Stimulated activated CD8-positive, alpha-beta memory T cell treated with anti-CD3 and anti-CD28 coated beads, Interleukin-7, amount 100 ng/mL, for 1 hour (primary cell): ENCODE measurements at places on chromosomes 12 and 14.

DNA sequence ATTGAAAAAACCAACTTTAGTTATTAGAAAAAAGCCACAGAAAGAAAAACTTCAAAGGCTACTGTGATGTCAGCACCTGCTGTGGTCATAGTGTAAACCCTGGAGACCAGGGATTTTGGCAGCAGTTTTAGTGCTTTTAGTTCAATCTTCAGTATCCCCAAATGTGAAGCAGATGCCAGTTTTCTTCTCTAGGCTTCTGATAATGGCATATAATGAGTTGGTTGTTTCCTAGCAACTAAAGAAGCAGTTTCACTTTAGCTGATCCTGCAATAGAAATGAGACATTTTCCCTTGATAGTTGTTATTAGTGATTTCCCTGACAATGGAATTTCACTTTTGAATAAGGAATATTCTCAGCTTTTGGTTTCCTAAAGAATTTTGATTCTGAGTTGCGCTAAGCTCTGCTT lies 131.2 kb downstream of the NUBPL start:
- no peak for DNase-seq

GRCh38 chr14:81682701-81683100 lies 149.0 kb upstream of the SEL1L start:
- DNase-seq: no peak

DNA sequence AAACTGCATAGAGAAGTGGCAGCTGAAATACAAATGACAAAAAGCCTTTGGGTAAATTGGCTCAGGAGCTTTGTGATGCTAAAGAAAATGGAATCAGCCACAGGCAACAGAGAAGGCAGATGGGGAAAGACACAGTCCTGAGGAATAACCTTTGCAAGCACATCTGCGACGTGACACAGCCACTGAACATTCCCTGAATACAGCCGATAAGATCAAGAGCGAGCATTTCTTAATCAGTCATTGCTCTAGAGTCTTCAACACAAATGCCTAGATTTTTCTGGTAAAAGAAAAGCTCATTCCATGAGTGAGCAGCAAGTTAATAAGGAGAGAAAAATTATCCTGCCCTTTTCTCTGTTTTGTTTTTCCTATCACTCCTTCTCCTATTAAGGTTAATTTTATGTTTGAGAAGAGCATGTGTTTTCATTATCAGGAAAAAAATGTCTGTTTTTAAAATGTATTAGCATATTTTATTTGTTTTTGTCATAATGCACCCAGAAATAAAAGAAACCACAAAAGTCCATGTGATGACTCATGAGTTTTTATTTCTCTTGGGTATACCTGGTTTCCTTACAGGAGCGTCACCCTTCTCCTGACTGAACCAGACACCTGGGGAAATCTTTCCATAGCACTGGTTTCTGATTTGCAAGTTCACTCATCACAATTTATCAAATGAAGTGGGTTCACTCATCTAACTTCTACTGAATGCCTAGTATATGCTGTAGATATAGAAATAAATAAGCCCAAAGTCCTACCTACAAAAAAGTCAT lies 45.4 kb upstream of the PCED1B start:
- DNase-seq: no peak

DNA sequence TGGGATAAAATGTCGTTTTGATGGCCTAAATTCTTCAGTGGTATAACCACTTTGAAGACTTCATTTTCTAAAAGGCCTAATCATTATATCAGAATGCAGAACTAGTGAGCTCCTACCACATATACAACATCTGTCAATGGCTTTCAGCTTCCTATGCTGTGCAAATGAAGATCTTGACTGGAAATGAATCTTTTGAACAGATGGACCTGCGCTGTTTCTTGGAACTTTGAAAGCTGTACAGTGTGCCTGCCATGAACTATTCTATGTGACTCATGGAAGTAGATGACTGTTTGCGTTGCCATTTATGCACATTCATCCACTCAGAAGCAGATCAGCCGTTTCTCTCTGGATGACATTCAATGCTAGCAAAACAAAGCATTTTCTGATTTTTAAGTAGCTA lies 542.2 kb upstream of the USP15 start:
- DNase-seq: no peak

DNA sequence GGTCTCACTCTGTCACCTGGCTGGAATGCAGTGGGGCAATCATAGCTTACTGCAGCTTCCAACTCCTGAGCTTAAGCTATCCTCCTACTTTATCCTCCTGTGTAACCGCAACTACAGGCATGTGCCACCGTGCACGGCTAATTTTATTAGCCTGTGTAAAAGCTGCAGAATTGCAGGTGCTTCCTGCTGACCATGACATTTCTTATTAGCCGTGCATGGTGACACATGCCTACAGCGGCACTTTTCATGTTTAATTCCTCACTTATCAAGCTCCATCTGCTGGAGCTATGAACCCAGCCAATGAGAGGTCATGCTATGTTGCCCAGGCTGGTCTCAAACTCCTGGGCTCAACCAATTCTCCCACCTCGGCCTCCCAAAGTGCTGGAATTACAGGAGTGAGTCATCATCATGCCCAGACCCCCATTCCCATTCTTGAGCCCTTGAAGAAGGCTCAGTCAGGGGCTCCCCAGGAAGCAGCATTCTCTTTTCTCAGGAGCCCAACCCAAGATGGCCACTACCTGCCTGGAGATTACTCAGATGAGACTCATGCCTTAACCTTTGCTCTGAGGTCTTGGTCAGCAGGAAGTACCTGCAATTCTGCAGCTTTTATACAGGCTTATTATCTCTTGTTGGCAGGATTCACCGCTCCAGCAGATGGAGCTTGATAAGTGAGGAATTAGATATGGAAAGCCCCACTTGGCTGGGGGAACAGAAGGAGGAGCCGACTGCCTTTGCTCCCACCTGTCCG lies 503.2 kb downstream of the MED13L start:
- no peak for DNase-seq

GRCh38 chr14:75578786-75579337 lies 442 bp downstream of the FLVCR2 start:
- DNase-seq: no peak

GRCh38 chr14:81137316-81137715 lies 83.4 kb downstream of the GTF2A1 start:
- DNase-seq: no peak

GRCh38 chr12:52222692-52223091 lies 10.4 kb upstream of the KRT7 start:
- no peak for DNase-seq

DNA sequence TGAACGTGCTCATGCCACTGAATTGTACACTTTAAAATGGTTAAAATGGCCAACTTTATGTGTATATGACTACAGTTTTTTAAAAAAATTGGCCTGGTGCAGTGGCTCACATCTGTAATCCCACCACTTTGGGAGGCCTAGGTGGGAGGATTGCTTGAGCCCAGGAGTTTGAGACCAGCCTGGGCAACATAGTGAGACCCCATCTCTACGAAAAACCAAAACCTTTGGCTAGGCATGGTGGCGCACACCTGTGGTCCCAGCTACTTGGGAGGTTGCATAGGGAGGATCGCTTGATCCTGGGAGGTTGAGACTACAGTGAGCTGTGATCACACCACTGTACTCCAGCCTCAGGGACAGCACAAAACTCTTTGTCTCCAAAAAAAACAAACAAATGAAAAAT lies 5.3 kb downstream of the BRI3BP start:
- DNase-seq: no peak

- DNase-seq: no peak
Observed at GRCh38 chr14:29320286-29320685, 553.7 kb downstream of the FOXG1 start.

DNA sequence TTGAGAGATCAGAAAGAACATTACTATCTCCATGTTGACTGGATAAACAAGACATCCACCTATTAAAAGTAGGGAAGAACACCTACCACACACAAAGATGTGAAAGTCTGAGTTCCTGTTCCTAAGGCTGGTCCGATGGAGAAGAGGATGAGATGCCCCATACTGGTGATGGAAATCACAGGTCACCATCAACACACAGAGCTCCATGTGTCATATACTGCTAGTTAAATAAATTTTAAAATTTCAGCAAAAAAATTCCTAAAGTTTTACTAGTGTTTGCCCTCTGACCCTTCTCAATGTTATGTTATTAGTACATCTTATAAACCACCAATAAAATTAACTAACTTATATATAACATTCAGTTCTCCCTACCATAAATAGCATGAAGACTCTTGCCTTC lies 59.1 kb downstream of the KCNA5 start:
- DNase-seq: no peak

- DNase-seq: no peak
Observed at GRCh38 chr12:127726671-127727315, 540.2 kb upstream of the TMEM132C start.

DNA sequence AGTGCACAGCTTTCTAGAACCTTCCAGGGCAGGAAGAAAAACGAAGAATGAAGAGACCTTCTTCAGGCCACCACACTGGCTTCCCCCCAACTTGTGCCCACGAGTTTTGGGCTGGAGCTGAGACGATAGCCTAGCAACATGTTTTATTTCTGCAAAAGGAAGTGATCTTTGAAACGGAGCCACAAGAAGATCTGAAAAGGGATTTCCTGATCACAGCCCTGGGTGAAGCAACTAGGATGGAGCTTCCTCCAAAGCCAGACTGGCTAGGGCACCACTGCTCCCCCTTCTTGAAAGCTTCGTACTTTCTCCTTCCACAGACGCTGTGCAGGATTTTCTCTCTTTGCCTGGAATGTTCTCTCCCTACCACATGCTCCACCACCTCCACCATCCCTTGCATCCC lies 418.3 kb downstream of the MED13L start:
- no peak for DNase-seq

DNA sequence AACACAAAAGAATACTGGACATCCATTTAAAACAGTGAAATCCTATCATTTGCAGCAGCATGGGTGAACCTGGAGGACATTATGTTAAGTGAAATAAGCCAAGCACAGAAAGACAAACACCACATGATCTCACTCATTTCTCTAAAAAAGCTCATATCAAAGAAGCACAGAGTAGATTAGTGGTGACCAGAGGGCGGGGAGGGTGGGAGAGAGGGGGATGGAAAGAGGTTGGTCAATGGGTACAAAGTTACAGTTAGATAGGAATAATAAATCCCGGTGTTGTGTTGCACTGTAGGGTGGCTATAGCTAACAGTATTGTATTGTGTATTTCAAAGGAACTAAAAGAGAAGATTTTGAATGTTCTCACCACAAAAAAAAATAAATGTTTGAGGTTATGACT lies 52.4 kb downstream of the DUSP6 start:
- no peak for DNase-seq

- DNase-seq: no peak
Observed at GRCh38 chr12:111586986-111587385, 12.1 kb downstream of the ATXN2 start.

- no peak for DNase-seq
Observed at GRCh38 chr12:108090107-108090899, 38.8 kb upstream of the WSCD2 start.

- DNase-seq: no peak
Observed at GRCh38 chr12:95859947-95860850, 1.4 kb downstream of the SNRPF start.

DNA sequence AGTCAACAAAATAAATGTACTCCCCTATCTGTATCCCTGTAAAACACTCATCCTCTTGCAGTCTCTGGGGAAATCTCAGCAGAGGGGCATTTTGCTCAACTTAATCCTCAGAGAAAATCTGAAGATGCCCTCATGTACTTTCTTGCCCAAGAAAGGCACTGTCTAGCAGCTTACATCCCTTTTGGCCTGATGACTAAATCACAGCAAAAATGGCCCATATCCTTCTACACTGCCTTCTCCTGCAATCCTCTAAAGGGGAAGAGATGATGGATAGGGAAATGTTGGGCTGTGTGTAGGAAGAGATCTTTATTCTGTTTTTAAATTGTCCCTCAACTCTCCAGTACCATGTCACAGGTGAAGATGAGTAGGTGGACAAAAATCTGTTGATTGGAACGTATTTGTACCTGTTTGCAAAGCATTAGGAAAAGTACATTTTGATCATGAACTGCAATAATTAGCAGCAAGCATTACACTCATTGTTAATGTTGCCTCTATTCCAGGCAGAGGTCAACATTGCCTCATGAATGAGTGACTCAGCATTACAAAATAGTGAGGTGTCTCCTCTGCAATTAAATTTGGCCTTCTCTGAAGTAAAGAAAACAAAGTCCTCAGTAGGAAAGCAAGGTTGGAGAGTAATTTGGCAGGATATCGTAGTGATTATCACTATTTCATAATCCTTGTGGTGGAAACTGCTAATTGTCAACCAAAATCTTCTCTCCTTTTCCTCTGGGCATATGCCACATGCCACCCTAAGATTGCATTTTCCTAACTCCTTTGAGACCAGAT lies 172.4 kb upstream of the CAND1 start:
- DNase-seq: no peak

- no peak for DNase-seq
Observed at GRCh38 chr14:49553892-49554291, 32.3 kb downstream of the RPS29 start.

GRCh38 chr12:109740694-109741245 lies 27.1 kb downstream of the FAM222A start:
- DNase-seq: no peak

DNA sequence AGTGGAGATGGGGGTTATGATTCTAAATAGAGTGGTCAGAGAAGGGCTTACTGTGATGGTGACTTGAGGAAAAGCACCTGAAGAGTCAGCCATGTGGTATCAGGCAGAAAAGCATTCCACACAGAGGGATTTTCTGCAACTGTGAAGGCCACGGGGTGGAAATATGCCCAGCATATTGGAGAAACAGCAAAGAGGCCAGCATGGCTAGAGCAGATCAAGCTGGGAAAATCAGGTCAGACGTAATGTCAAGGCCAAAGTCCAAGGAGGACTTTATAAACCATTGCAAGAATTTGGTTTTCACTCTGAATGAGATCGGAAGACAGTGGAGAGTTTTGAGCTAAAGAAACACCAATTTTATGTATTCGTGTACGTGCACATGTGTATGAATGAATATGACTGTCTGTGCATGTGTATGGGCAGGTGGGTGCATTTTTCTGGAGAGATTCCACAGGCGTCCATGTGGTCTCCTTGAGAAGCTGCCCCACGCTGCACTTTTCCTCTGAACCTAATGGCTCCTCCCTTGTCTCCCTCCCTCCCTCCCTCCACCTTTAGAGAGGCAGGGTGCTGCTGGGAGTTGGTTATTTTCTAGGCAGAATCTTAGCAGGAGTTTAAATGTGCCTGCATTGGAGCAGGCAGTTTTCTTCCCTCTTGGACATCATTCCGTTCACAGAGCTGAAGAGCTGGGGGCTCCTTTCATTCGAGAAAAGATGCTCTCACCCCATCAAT lies 97.4 kb upstream of the PPP4R3A start:
- DNase-seq: no peak

GRCh38 chr14:65002586-65003210 lies 16.0 kb downstream of the FNTB start:
- no peak for DNase-seq

GRCh38 chr12:112023759-112024396 lies 10.7 kb downstream of the ERP29 start:
- DNase-seq: no peak
